NCI-H187 treated with DMSO at 0.1 percent for 48 hours (cell line): ENCODE measurements at places on chromosomes 2 and 18.

DNA sequence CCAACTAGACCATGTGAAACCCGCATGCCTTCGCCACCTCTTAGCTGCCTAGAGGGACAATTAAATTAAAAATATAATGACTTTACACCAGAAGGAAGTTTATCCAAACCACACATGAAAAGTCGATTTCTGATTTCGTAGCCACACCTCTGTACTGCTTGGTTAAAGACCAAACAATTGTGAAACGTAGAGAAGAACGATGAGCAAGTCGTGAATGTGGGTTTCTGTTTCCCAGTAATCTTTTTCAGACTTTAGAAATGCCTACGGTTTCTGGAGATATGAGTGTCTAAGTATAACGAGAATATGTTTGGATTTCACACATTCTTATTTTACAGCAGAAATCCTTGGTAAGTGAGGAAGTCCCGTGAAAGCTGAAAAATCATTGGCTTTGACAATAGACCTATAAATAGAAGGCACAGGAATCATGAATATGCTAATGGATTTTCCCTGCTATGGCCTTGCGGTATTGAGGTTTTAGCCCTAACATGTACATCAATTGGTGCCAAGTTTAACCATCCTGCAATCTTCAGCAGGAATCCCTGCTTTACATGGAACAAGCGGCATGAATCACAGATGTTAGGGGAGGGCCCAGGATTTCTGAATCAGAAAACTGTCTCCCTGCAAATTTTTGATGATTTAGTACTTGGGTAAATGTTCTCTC lies 105.6 kb downstream of the TTC32 start:
- DNase-seq: no peak

DNA sequence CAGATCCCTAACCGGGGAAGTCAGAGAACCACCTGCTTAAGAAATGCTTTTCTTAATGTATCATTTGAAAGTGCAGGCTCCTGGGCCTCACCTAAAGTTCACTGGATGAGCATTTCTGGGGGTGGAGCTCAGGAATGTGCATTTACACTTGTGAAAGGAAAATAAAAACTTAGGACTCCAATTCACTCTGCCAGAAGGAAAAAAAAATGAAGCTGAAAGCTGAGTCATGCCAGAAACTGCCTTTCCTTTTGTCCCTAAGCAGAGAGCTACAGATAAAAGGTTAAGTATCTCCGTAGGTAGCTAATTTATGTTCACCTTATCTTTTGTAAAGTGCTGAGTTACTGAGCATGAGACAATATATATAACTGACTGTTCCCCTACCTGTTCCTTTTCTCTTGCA lies 229.5 kb upstream of the MEX3C start:
- no peak for DNase-seq

DNA sequence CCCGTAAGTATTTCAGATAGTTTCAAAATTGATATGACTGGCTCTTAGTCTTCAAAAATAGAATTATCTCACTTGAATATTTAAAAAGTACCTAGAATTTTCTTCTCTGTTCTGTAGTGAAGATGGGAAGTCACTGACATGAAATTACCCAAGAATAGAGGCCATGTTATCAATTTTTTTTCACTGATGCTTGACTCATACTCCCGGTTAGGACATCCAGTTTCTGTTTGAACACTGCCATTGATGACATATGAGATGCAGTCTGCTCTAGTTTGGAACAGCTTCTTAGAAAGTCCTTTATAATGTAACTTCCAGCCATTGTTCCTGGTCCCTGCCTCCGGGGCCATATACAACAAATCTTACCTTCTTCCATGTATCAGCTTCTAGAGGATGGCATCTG lies 26.0 kb downstream of the MAP3K20 start:
- DNase-seq: no peak

- no peak for DNase-seq
These were observed 133.1 kb downstream of the NCKAP5 start for GRCh38 chr2:133434959-133435668.

DNA sequence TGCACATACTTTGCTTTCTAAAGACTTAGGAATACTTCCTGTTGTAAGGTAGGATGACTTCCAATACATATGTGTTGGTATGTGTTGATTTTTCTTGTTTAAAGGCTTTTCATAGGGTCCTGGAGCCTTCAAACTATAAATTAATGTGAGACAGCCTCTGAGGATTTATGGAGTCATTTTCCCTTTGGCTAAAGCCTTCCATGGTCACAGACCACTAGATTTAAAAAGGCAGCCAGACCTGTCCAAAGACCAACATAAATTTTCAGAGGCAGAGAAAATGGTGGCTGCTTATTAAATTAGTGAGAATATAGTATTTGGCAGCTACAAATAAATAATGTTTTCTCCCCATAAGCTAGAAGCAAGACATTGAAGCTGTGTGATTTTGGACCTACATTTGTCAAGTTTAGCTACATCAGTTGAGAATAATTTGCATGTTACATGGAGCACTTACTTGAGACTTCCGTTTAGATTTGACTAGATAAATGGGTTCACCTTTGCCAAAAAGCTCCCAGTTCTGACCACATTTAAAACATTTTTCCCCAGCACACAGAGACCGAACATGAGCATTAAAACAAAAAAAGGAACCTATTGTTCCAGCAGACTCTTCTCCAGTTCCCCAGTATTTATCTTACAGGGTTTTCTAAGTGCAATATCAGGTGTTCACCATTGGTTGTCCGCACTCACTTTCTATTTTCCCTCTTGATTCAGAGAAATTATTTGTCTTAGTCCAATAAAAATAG lies 402.9 kb downstream of the PARD3B start:
- DNase-seq: no peak

GRCh38 chr2:8329660-8330622 lies 351.9 kb upstream of the ID2 start:
- DNase-seq: no peak

GRCh38 chr18:59478591-59478990 lies 119.5 kb upstream of the LMAN1 start:
- no peak for DNase-seq

GRCh38 chr2:178807227-178808008 lies at the start of gene TTN:
Gene TTN (minus strand): TSS chr2:178807423. CDS start chr2:178804642, 2,781 bp downstream.
- DNase-seq: no peak

GRCh38 chr2:234403074-234403473 lies 93.8 kb downstream of the ARL4C start:
- no peak for DNase-seq

GRCh38 chr2:79619976-79620375 lies 107.1 kb downstream of the CTNNA2 start:
- DNase-seq: no peak

DNA sequence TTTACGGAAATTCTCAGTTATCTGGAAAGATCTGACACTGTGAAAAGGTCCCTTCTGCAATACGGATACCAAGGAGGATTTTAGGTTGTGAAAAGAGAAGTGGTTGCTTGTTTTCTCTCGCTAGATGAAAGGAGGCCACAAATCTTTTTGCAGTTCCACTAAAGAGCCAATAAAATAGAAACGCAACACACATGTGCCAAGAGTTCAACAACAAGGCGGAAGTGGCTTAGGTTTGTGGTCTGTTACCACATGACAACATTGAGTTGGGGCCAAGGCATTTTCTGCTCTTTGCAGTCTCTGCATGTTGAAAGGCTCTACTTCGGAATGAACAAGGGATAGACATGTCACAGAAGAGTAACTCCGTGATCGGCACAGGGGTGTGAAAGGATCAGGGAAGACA lies 115.7 kb upstream of the OSR1 start:
- DNase-seq: no peak

GRCh38 chr18:4060427-4061281 lies 394.5 kb downstream of the DLGAP1 start:
- DNase-seq: no peak

DNA sequence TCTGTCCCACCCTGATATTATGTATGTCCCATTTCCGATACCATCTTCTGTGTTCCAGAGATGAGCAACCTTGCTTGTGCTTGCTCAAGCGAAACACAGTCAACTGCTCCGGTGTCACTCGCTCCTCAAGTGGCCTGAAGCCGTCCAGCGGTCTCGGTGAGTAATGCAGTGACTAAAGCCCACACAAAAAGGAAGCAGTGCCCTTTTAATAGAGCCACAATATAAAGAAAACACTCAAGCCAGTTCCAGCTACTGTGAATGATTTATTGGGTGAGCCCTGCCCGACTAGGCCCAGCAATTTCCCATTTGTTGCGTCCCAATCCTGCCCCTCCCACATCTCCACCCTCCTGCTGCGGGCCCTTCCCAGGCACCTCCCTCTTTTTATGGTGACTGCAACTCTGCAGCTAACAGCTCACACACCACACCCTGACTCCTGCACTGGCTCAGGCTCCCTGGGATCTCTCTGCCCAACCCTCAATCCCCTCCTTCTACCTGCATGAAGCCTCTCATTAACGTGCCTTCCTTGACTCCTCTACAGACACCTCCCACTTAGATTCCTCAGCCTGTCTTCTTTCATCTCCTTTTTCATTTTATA lies 44.2 kb upstream of the DSC1 start:
- peak; percentile 95 for DNase-seq

- no peak for DNase-seq
These were observed 140.3 kb downstream of the TRIB2 start for GRCh38 chr2:12856934-12857601.

- no peak for DNase-seq
These were observed 76.6 kb downstream of the CCDC85A start for GRCh38 chr2:56260415-56260814.

DNA sequence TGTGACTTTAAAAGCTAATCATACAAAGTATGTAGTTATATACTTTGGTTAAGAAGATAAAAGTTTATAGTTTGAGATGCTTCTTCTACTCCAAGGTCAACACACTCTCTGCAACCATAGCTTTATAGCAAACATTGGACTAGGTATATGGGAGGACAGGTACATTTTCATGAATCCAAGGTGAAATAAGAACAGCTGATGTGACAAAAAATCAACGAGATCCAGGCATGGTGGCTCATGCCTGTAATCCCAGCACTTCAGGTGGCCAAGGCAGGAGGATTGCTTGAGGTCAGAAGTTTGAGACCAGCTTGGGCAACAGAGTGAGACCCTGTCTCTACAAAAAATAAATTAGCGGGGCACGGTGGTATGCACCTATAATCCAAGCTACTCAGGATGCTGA lies 163.3 kb upstream of the VWC2L start:
- no peak for DNase-seq

DNA sequence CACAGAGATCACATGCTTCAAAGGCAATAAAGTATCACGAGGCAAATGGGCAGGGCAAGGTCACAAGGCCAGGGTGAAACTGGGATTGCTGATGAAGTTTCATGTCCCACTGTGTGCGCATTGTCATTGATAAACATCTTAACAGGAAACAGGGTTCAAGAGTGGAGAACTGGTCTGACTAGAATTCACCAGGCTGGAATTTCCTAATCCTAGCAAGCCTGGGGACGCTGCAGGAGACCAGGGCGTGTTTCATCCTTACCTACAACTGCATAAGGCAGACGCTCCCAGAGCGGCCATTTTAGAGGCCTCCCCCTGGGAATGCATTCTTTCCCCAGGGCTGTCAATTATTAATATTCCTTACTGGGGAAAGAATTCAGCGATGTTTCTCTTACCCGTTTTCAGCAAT lies 33.2 kb downstream of the PTPN4 start:
- DNase-seq: no peak

DNA sequence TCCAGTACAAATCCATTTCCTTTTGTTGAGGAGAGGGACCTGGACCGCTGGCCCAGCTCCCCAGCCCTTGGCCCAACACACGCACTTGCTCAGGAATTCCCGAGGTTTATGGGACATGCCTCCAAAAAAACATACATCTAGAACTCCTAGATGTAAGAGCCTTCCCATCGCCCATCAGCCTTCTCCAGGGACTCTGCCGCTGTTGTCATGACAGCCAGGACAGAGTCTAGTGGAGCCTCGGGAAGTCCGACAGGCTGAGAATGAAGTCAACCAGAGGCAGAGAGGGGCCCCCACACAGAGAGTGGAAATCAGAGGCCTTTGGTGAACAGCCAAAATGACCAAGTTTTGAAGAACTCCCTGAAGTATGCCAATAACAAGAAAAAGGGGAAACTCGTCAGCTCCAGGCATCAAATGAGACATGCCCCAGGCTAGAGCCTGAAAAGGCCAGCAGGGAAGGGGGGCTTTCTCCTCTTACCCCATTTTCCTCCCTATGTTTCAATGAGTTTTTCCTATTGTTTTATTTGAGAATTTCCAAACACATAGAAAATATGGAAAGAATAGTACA lies 43.2 kb upstream of the CAB39 start:
- no peak for DNase-seq

DNA sequence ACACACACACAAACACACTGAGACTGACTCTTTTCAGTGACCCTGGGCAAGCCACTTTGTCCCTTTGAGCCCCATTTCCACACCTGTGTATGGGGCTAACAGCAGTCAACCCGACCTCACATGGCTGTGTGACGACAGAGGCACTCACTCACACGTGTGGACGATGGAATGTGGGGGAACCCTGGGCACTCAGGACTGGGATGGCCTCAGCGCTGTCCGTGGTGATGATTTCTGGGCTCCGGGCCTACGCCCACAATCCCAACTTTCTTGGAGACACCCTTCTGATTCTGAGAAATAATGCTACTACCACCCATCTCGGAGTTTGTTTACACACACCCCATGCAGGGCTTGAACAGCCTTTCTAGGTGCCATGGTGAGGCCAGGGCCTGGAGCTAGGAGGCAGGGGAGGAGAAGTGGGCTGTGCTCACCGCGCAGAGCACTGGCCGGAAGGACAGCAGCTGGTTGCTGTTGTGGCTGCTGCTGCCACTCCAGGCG lies 1.5 kb downstream of the CRYBA2 start:
- no peak for DNase-seq

- DNase-seq: no peak
These were observed 172.9 kb downstream of the SLC8A1 start for GRCh38 chr2:40279001-40279400.

DNA sequence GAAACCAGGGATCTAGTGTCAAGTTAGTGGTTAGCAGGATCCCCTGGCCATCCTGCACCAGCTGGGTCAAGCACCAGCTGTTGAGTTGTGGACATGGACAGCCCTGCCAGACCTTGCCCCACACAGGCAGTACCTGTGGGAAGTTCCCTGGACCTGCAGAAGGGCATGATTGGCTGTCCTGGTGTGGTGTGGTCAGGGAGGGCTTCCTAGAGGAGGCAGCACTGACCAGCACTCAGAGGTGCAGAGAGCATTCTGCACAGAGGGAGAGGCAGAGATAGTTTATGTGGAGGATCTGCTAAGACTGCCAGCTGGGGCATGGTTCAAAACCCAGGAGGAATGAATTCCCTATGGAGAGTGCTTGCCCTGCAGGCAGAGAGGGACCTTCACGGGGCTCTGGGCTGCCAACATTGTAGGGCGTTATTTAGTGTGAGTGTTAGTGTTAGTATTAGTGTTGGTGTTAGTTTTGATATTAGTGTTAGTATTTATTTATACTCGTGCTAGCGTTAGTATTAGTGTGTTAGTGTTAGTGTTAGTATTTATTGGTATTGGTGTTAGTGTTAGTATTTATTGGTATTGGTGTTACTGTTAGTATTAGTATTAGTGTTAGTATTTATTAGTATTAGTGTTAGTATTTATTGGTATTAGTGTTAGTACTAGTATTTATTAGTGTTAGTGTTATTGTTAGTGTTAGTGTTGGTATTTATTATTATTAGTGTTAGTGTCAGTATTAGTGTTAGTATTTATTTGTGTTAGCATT lies 31.9 kb downstream of the TWIST2 start:
- DNase-seq: no peak

GRCh38 chr2:88187038-88187676 lies 17.0 kb downstream of the THNSL2 start:
- no peak for DNase-seq

- DNase-seq: no peak
These were observed 58.9 kb upstream of the CTNNA2 start for GRCh38 chr2:79453918-79454317.

- DNase-seq: no peak
These were observed 861.6 kb downstream of the CBLN2 start for GRCh38 chr18:71682591-71682990.
